ENCODE measurements at places on chromosomes 13 and 19.

DNA sequence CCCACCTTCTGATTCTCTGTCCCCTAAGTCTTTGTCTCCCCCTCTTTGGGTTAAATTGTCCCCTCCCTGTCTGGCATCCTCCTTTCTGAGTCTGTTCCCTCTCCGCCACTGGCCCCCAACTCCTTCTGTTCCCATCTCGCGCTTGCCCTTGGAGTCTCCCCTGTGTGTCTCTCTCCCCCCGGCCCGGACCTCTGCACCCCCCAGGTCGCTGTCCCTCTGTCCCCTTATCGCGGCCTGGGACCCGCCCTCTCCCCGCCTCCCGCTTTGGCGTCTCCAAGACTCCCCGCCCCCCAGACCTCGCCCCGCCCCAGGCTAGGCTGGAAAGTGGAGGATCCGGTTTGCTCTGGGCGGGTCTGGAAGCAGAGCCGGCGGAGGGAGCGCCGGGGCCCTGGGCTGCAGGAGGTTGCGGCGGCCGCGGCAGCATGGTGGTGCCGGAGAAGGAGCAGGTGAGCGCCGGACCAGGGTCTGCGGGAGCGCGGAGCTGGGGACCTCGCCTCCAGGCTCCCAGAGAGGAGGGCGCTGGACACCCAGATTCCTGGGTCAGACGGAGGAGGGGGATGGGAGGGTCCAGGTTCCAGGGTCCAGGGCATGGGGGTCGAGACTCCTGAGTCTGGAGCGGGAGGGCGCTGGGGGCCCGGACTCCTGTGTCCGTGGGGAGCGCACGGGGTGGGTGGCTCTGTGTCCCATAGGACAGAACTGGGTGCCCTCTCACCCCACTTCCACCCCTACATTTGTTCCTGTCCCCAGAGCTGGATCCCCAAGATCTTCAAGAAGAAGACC lies at the start of gene TRPM4:
Gene TRPM4, plus strand, starts transcription at position 348 of the 780 bp plus-strand sequence. Its CDS starts 75 bp downstream, at position 423.
- peak; percentile 87 for DNase-seq

- DNase-seq, result peak; percentile 23
These were observed 5.4 kb downstream of the KLK1 start for GRCh38 chr19:50817941-50818858.

- DNase-seq, result no peak
These were observed 93.8 kb upstream of the RNF113B start for GRCh38 chr13:98270819-98271218.

- DNase-seq, result no peak
These were observed 1.5 kb downstream of the GIPC3 start for GRCh38 chr19:3586707-3587346.

- no peak for DNase-seq
These were observed 530.7 kb upstream of the SLITRK1 start for GRCh38 chr13:84413016-84413415.

DNA sequence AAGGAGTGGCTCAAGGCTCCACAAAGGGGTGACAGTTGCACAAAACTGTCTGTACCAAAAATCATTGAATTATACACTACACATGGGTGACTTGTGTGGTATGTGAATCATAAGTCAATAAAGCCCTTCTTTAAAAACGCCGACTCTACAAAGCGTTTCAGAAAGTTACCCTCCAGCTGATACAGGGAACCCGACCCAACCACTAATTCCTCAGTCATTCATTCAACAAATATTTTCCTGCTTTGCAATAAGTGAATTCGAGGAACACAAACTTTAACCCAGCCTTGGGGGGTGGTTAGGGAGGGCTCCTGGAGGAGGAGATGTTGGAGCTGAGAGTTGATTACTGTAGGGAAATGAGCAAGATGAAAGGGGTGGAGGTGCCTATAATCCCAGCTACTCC lies 32.0 kb downstream of the LTBP4 start:
- no peak for DNase-seq

Data from NCI-H2171 (cell line).